ENCODE measurements at places on chromosomes 7 and 10.
A peak's percentile ranks its signal among the peaks of the same experiment; 100 is the strongest.

- DNase-seq: no peak
Measured at GRCh38 chr7:38276096-38276877, 2.9 kb upstream of the TARP start.

DNA sequence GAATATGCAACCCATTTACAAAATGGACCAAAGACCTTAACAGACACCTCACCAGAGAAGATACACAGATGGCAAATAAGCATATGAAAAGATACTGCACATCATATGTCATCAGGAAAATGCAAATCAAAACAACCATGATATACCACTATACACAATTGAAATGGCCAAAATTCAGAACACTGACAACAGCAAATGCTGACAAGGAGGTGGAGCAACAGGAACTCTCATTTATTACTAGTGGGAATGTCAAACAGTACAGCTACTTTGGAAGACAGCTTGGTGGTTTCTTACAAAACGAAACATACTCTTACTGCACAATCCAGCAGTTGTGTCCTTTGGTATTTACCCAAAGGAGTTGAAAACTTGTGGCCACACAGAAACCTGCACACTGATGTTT, 50.0 kb upstream of the PCGF5 start:
- DNase-seq: no peak

DNA sequence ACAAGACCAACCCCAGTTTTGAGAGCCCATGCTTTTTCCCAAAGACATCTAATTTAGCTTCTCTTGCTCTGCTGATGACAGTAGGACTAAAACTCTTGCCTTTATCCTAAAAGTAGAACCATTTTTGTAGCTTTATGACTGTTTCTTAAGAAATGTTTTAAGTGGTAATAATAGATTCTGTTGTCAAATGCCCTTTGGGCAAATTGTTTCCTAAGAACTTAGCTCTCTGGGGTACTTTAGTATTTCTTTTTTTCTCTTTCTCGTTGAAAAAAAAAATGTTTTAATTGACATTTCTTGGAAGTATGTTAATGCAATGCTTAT, 157.4 kb downstream of the ARID5B start:
- DNase-seq: no peak

DNA sequence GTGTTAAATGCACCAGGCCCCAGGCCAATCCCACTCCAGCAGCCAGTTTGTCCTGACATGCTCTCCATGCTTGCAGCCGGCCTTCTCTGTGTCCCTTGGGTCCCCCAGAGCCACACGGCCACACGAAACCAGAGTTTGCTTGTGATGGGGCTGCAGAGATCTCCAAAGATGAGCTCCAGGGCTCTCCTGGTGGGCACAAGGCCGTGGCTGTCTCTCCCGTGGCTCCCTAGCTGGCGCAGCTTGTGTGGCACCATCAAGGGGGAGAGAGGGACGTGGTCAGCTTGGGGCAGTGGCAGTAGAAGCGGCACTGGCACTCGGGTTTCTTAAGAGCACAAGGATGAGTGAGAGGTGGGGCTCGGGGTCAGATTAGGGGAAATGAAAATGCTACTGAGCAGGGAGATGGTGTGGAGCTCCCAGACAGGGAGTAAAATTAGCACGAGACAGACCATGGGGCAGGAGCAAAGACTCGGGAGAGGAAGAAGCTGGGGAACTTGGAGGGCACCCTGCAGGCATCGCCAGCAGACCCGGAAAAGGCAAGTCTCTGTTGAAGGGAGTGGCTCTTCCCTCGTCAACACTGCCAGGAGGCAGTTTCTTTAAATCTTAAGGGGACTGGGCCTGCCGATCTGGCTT, 572.5 kb upstream of the FOXK1 start:
- DNase-seq: no peak

DNA sequence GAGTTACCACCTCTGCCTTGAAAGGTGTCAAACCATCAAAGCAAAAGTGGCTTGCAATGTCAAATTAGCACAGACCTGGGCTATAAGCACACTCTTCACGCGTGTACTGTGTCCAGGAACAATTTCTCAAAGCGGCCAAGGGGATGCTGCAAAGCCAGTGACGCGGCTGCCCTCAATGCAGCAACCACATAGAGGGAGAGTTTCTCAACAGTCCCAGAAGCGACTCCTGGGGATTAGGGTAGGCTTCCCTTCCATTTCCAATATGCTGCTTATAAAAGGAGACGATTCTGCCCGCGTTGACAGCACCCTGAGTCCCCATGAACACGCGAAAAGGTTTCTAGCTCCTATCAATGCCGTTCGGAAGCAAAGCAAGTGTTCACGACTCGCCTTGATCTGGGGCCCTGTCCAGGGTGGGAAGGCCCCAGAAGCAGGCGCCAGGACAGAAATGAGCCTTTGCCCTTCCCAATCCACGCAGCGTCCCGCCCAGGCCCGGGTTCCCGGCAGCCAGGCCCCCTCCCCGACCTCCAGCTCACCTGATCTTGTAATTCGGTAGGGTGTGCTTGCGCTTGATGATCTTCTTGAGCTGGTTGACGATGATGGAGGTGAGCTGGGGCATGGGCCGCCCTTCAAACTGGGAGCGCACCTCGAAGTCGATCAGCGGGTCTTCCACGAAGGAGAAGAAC, 1.3 kb downstream of the PDZD8 start:
- DNase-seq: peak; percentile 78

- DNase-seq: no peak
Measured at GRCh38 chr7:150514748-150515222, at the start of gene GIMAP7. Gene GIMAP7 (plus strand): TSS chr7:150514872. CDS start chr7:150519975, 5,103 bp downstream.

DNA sequence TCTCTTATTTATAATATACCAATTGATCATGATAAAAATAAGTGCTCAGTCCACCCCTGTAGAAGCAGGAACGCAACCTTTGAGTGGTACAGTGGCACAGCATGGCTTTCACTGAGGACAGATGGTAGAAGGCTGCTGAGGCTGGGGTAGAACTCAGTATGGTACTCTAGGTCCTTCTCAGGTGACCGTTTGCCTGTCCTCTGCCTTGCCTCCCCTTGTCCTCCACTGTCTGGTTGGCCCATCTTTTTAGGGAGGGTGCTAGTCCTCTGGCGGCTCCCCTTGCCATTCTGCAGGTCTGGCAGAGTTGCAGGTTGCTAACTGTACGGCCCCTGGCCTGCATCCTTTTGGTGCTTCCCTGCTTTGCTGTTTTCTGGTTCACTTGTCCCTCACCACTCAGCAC, 27.3 kb downstream of the SLC18A2 start:
- DNase-seq: no peak

GRCh38 chr7:143395187-143396149, 13.2 kb downstream of the EPHA1 start:
- DNase-seq: no peak

- no peak for DNase-seq
Measured at GRCh38 chr7:79647711-79648110, 194.2 kb upstream of the MAGI2 start.

DNA sequence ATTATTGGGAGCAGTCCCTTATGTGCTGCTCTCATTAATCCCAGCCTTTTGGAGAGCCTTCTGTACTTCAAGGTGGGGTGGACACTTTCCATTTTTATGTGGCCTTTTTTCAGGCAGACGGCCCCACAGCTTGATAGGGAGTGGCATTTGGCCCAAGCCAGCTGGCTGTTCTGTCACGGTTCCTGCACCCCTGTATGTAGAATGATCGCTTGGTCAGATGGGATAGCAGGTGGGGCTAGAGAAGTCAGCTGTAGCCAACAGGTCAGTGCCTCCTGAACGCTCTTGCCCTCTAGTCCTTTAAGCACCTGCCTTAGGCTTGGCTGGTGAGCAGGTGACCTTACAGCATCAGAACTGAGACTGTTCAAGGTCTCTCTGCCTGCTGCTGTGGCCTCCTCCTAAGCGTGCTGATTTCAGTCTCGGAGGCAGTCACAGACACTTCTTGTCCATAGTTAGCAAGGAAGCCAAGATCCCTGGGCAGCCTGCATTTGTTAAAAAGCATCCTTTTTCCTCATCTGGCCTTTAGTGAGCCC, 95.3 kb downstream of the LRRC4 start:
- no peak for DNase-seq

DNA sequence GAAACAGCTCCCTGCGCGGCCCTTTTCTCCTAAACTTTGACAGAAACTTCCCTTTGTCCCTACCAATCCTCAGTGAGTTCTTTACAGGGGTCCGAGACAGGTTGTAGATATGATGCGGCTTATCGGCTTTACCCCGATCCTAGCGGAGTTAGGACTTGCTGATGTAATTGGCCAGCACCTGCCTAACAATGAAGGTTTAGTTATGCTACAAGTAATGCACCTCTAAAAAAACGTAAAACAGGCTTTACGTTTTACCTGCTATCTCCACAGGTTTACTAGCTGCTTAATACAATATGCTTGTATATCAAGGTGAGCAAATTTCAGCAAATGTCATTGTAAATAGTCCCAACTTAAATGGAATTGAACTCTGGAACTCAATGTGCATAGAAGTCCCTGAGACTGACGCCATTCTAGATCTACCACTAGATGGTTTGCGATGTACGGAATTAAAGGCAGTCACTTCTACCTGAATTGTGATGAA, 697 bp upstream of the SNX13 start:
- no peak for DNase-seq

DNA sequence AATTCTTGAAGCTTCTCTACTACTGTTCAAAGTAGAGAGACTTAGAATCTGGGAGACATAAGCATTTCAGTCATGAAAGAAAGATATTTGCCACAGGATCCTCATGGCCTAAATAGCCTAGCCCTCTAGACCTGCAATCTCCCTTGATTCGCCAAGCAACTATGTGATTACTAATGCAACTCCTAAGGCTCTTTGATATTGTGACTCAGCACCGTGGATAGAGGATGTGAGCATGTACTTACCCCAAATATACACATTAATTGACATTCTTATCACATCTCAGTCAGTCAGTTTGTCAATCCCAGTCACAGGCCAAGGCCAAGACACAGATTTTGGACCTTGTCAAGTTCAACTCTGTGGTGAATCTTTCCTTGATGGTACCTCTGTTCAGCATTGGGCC, 42.6 kb downstream of the GPR37 start:
- no peak for DNase-seq

DNA sequence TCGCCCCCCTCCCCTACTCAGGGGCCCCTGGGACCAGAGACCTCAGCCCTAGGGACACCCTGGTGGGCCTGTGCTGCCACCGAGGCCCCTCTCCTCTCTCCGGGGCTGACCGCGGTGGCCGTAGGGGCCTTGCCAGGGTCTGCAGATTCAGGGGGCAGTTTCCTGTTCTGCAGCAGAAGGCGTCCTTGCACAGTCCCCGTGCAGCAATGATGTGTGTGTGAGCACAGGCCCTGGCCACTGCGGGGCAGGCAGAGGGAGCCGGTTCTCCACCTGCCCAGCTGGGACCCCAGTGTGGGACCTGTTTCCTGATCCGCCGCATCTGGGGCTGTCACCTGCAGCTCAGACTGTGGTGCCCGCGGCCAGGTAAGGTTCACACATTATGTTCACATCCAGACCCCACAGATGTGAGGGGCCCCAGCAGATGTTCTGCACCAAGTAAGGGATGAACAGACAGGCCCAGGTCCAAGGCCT, 60.7 kb upstream of the DNAJB6 start:
- DNase-seq: peak; percentile 61

DNA sequence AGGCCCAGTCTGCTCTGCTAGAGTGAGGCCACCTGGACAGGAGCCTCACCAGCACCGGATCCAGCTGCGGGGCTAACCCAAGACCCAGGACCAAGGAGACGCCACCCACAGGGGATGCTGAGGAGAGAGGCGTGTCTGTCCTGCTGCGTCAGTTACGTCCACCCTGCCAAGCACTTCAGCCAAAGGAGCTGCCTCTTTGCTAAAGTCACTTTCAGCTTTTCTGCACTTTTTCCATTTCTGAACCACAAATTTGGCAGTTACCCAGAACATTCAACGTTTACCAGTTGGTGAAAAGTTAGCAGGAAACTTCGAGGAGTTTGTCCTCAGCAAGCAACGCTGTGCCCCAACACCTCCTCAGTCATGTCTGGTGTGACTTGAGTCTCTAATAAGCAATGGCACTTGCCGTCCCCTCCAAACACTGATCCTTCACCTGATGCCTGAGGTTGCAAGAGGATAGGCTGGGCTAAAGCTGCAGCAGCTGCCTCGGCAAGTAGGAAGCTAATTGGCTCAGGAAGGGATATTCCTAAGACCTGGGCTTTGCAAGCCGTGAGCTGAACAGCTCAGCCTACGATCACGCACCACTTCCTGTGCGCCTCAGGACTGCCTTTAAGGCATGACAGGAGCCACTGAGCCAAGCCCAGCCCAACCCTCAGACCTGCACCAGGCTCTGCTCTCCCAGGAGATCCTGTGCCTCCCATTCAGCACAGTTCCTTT, 40.1 kb downstream of the KCNH2 start:
- DNase-seq: no peak

GRCh38 chr7:24690251-24690650, 67.0 kb downstream of the GSDME start:
- no peak for DNase-seq

GRCh38 chr10:129658376-129659072, 191.5 kb downstream of the MGMT start:
- no peak for DNase-seq

GRCh38 chr7:4168541-4168940, 513.6 kb upstream of the FOXK1 start:
- DNase-seq: no peak

DNA sequence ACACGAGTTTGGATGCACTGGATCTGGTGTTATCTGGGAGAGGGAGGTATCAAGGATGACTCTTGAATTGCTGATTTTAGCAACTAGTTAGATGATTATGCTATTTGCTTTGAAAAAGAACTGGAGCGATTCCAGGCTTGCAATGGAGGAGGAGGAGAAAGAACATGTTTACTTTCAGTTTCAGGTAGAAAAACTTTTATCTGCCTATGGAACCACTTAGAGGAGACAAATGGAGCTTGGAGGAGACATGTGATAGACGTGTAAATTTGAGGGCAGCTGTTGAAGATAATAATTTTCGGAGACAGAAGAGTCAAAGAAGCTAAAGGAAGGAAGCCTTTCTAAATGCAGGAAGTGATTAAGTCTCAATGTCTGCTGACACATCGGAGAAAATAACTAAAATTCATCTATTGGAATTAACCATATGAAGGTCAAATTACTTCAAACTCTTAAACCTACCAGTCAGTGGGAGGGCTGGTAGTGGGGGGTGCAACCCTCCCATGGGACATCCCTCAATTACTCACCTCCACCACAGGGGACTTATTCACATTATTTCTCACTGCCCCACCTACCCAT, 56.4 kb upstream of the GNAI1 start:
- DNase-seq: no peak

DNA sequence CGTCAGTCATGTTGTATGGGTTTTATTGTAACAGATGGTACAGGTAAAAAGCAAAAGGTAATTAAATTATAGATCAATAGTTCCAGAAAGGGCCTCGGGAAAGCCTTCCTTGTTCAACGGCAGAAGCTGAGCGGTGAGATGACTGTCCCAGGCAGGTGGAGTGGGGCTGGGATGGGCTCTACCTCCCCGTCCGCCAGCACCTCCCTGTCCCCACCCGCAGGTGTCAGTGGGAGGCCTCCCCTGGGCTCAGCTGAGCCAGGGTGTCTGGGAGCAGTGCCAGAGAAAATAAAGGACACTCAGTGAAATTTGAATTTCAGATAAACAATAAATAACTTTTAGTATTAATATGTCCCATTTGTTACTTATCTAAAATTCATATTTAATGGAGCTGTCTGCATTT, 58.9 kb downstream of the CLRN3 start:
- no peak for DNase-seq

Measured in tibial artery (tissue), 4 donors.